ENCODE measurements at places on chromosomes 12 and 14.

GRCh38 chr12:5510251-5510805 lies 78.4 kb downstream of the NTF3 start:
- no peak for DNase-seq

GRCh38 chr12:58777815-58778214 lies 142.5 kb downstream of the LRIG3 start:
- DNase-seq: no peak

GRCh38 chr14:75286313-75286712 lies 7.7 kb downstream of the FOS start:
- DNase-seq: no peak

DNA sequence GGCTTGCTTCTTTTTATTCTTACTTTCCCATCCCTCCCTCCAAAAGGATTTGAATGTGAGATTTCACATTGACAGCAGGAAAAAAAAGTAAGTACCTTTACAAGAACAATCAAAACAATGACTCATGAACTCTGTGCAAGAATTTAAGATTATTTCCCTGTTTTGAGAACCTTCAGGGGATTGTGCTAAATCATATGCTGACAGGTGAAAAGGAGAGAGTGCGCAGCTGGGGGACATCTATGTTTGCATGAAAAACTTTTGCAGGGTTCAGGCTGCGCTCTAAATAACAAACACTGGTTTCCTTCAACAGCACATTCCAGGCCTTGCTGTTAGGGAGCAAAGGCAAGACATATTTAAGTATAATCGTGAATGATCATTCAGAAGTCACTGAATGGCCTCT lies 27.3 kb downstream of the RERG start:
- no peak for DNase-seq

- DNase-seq: no peak
These were observed 235.5 kb downstream of the AKAP6 start for GRCh38 chr14:32564596-32564995.

GRCh38 chr12:47782372-47782770 lies 9.3 kb downstream of the SLC48A1 start:
- no peak for DNase-seq
